Stimulated activated naive CD4-positive, alpha-beta T cell (primary cell): ENCODE measurements at places on chromosomes 3 and 15.

DNA sequence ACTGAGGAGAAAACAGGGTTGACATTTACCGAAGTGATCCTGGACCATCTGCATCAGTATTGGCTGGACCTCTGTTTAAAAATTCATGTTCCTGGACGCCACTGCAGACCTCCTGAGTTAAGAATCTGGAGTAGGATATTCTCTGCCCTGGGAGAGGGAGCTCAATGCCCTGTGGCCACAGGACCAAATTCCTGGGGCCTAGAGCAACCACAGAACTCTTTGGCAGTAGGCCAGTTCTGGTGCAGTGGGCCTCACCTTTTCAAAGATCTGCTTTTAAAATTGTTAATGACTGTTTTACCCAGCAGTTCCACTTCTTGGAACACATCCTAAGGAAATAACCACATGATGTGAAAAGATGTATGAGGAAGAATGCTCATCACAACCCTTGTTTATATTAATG is 133.3 kb upstream of the ADPGK start:
- no peak for DNase-seq

DNA sequence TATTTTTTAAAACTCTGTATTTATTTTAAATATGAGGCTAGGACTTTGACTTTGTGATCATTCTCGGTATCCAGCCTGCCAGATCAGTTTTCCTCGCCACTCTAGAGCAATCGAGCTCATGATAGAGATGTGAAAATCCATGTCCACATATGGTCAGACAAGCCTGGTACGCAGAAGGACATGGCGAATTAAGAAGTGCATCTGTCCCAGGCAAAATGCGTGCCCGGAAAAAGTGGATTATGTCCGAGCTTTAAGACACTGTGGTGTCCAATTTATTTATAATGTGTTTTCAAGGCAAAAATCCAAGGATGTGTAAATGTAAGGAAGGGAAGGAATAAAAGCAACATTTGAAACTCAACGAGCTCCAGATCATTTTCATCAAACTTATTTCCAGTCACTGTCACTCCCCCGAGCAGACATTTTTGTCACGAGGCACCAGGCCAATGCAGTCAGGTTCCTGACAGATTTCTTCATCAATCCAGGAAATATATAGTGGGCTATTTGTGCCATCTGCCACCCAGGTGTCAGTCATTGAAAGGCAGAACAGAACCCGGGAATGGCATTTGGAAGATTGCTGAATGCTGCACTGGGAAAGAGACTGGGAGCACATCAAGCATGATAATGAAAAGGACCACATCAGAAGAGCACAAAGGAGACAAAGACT is 825.7 kb downstream of the SQOR start:
- no peak for DNase-seq

DNA sequence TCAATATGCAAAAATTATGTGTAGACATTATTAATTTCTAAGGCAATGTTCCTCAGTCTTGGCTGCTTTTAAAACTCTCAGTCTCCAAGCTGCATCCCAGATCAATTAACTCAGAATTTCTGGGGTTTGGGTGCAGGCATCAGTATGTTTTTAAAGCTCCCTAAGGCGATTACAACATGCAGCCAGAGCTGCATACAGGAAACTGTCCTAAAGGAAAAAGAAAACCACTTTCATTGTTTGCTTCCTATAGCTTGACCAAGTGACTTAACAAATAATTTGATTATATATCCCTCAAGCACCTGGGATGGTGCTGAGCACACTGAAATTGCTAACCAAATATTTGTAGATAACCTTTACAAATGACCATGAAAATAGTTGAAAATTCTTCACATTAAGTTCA is 194.7 kb downstream of the DTWD1 start:
- DNase-seq: no peak

DNA sequence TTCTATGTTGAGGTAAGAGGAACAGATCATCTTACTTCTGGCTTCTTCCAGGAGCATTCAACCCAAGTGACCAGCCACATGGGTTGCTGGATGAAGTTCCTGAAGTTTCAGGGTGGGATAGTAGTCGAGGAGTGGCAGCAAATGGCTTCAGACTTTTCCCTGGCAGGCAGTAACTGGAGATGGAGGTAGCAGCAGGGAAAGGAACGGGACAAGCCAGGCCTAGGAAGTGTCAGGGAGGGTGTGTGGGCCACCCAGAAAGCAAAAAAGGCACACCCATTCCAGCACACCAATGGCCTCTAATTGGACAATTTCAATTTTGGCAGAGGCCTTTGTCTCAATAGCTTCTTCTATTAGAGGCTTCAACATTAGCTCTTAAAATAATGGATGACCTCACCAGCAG is 498.6 kb upstream of the ATP11B start:
- no peak for DNase-seq
